ENCODE measurements at places on chromosomes 2 and 18. TPM values are rescaled to one million over a fixed set of nuclear protein-coding genes. Genes with fewer than 3 reads are reported as not detected.

- DNase-seq, result no peak
Observed at GRCh38 chr2:52597346-52597745, 1170.3 kb upstream of the CHAC2 start.

DNA sequence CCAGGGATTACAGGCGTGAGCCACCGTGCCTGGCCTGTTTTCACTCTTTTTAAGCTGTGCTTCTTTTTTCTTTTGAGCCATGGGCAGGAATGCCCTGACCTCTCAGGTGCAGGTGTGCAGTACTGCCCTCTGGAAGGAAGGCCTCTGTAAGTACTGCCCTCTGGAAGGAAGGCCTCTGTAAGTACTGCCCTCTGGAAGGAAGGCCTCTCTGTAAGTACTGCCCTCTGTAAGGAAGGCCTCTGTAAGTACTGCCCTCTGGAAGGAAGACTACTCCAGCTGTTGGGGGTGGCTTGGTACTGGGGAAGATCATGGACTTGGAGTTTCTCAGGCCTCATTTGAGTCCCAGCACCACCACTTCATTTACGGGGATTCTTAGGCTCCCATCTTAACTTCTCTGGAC is 248.5 kb upstream of the ID2 start:
- no peak for DNase-seq

DNA sequence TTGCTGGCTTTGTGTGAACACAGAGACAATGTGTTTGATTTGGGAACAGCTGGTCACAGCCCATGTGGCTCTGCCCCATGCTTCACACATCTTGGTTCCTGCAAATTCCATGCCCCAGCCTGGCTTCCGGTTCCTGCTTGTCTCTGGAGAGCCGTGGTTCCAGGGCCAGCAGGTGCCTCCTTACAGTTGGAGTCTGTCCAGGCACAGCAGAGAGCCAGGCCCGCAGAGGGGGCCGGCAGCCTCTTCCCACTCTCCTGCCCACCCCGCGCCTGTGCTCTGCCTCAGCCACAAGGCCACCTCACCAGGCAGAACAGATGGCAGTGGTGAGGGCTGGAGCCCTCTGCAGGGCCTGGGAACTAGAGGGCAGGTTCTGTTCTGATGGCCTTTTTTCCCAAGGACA is 81.5 kb downstream of the LDLRAD4 start:
- no peak for DNase-seq

GRCh38 chr2:2399396-2399795 is 68.3 kb upstream of the MYT1L start:
- no peak for DNase-seq

- DNase-seq, result no peak
Observed at GRCh38 chr2:47037678-47038077, 117.4 kb downstream of the STPG4 start.

DNA sequence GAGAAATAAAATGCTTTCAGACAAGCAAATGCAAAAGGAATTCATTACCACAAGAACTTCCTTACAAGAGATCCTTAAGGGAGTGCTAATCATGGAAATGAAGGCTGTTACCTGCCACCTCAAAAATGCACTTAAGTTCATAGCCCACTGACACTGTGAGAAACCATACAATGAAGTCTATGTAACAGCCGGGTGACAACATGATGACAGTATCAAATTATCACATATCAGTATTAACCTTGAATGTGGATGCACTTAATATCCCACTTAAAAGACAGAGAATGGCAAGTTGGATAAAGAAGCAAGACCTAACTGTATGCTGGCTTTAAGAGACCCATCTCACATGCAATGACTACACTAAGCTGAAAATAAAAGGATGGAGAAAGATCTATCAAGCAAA is 403.4 kb upstream of the MC4R start:
- DNase-seq, result no peak

GRCh38 chr2:176681584-176682115 is 412.4 kb downstream of the MTX2 start:
- no peak for DNase-seq

DNA sequence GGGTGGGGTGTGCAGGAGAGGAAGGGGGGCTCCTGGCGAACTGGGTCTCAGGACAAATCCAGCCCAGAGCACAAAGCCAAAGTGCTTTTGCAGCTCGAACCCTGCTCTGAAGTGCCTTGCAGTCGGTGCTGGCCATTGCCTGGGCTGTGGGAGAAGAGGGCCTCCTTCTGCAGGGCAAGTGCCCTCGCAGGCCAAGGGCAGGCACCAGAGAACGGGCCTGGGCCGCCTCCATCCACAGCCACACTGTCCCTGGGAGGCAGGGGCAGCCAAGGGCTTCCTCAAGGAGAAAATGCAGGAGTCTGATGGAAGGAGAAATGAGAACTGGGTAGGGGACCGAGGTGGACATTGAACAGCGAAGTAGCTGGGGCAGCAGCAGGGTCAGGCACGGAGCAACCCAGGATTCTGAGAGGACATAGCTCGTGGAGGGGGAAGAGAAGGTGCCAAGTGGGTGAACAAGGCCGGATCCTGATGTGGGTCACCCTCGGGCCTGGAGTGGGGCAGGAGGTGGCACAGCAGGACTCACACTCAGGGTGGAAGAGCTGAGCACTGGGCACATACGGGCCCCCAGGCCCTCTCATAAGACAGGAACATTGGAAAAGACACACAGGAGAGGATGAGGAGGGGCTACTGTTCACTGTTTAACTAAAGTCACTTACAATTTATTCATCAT is 312.8 kb upstream of the SALL3 start:
- DNase-seq, result no peak

GRCh38 chr18:41871229-41872000 is 83.6 kb upstream of the PIK3C3 start:
- DNase-seq, result no peak

DNA sequence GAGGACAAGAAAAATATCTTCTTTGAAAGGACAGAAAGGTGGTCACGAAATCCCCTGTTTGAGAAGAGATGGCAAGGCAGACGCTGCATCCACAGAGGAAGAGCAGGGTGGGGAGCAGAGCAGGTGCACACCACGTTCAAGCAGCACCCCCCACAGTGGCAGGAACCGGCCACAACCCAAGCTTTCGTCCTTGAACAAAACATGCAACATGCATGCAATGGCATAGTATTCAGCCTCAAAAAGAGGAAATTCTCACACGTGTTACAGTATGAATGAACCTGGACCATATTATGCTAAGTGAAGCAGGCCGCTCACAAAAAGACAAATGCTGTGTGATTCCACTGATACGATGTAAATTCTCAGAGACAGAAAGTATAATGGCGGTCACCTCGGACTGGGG is 51.4 kb downstream of the CMPK2 start:
- DNase-seq, result no peak

DNA sequence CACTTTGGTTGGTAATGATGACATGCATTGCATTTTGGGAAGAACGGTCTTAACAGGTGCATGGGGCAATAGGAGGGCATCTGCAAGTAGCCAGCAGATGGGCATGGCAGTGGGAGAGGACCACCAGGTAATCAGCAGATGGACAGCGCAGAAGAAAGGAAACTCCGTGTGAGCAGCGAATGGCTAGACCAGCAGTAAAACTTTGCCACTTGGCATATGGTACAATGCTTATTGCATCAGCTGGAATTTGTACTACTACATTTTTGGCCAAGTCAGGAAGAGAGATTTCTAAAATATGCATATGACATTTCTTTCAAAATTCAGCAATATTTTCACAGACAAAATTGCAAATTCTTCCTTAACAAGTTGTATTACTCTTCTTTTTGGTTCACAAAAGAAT is 768.5 kb downstream of the LRP1B start:
- DNase-seq, result no peak

GRCh38 chr2:210671065-210671464 is 114.7 kb downstream of the CPS1 start:
- DNase-seq, result no peak

DNA sequence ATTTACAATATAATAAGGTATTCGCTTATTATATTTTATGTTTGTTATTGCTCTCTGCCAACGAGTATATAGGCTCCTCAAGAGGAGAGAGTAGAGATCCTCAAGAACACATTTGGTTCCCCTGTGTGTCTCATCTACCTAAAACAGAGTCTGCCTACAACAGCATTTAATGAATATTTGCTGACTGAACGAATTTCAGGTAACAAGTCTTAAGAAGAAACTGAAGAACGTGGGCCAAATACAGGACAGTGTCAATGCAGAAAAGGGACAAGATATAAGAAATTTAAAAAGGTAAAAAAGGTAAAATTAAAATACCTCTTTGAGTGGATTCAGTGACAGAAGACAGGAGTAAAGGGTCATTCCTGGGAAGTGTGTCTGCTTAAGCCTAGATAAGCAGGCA is 129.2 kb downstream of the HNMT start:
- DNase-seq, result no peak

GRCh38 chr2:37119157-37119556 is 34.8 kb downstream of the GPATCH11 start:
- DNase-seq, result no peak

DNA sequence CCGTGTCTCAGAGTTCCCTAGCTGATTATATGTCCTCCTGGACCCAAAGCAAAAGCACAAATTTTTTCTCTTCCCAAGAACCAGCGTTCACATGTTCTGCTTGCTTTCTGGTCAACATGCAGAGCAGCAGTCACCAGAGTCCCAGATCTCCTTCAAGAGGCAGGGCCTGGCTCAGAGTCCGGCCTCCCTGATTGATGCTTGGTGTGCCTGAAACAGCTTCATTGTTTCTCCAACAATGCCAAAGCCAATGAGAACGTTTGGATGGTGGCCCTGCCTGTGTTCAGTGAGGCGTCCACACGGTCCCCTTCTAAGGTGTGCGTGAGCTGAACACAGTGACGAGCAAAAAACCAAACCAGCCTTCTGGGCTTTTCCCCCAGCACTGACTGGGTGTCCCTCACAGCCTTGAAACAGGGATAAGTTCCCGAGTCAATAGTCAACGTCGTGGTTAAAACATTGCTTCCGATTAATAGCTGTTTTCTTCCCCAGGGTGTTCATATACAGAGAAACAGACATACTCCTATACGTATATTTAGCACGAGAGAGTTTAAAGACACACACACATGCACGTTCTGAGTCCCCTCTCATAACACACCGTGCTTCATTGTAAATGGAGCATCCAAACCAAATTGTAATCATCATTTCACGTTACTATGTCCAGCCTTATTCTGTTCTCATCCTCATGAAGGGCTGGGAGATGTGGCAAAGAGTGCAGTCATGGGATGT is 19.3 kb upstream of the POU3F3 start:
- no peak for DNase-seq

DNA sequence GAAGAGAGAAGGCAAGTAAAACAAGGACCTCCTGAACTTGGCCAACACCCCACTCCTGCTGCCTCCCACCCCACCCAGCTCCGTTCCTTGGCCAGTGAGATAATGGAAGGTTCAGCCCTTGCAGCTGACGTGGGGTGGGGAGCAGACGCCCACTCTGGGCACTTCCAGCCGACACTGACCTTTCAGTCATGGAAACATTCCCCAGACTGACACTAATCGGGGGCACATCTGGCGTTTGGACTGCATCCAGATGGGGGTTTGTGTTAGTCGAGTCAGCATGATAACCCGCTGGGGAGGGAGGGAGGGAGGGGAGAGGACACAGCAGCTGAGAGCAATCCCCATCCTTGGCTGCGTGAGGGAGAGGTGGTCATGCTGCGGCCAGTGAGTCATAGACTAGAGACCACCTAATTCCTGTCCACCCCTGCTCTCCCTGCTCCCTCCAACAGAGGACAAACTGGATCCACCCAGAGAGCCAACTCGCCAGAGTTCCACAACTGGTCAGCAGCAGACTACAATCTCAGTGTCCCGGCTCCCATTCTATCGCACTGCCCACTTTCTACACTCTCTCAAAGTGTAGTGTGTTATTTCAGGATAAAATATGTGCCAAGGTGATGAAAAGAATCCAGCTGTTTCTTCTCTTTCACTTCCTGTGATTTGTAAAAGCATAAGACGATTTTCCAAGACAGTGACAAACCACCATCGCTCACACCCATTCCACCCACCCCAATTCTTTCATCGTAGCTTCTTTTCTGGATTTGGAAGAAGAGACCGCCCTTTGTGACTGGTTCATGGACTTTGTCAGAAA is 115.4 kb upstream of the PKDCC start:
- DNase-seq, result peak; percentile 83

- no peak for DNase-seq
Observed at GRCh38 chr2:37912056-37912455, 13.0 kb upstream of the RMDN2 start.

DNA sequence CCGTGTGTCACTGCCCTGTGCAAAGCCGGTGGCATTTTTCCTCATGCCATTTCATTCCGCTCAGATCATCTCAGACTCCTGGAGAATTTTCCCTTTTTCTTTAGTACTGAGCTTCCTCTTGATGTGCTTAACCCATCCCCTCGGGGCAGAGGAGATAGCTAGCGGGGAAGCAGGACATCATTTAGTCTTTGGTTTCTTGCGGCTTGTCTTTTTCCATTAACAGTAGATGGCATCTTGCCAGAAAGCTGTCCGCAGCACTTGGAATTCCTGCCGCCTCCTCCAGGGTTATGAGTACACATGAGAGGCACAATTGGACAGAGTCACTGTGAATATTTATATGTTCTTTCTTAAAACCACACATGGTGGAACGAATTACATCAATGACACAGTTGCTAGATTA is 226.6 kb downstream of the ALPK2 start:
- no peak for DNase-seq

DNA sequence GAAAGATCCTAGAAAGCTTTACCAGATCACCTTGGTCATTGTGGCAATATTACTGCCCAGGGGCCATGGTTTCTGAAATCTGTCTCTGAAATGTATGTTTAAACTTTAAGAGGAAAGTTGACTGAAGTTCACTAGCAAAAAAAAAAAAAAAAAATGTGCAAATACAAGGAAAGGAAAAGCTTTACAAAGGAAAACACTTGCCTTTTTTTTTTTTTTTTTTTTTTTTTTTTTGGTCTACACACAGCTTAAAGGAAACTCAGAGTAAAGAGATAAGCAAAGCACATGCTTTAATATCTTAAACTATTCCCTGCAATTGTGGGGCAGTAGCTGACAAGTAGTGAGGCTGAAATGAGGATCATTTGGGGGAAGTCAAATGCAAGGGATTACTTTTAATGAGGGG is 174.2 kb upstream of the EPAS1 start:
- DNase-seq, result no peak

DNA sequence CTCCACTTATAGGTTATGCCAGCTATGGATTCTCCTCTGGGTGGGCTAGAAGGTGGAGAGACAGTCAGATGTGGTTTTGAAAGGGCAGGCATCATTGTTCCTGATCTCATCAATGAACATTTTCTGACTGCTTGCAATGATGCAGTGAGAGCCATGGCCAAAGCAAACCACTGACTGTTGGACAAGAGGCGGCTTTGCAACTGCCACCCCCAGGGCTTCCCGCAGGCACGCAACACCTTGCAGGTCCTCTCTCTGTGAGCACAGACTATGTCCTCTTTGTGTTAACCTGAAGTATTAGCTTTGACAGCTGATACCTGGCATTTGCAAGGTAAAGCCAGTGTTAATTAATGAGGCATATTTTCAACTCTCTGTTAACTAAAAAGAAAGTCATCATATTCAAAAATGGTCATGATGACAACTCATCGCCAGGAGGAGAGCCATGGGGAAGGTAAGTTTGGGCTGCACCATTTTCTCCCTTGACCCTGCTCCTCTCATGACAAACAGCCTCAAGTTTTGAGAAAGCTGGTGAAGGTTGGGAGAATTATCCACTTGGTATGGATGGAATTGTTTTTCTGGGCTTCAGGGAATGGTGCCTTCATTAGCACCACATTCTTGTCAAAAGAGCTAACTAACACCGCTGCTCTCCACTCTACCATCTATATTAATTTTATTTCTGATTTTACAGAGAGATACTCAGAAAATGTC is 14.9 kb upstream of the FAM124B start:
- DNase-seq, result no peak

IL1F10 gene
- total RNA-seq, result not detected

CENPA gene
- total RNA-seq, result 0.26 TPM

MC2R gene
- 0.60 TPM for total RNA-seq

CACNB4 gene
- total RNA-seq, result 3.3 TPM

VPS54 gene
- 27.5 TPM for total RNA-seq

INPP5D gene
- total RNA-seq, result 43.4 TPM

IL36B gene
- not detected for total RNA-seq

CCBE1 gene
- total RNA-seq, result 1.8 TPM
